ENCODE measurements at places on chromosomes 6 and 20.

DNA sequence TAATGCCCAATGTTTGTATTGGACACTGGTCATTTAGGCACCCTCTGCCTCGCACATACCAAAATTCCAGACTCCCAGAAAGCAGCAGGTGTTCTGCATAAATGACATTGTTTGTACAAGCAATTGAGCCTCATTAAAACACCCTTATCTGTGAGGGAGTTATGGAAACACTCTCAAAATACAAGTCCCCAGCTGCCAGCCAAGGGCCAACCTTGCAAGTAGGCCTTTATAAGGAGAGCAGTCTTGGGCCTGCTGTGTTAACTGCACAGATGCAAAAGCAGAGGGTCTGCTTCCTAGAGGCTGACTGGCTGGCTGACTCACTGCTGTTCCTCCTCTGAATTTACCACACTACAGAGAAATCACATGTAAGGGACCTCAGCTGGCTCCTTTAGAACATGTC, 150.4 kb upstream of the HMGN3 start:
- no peak for DNase-seq

- no peak for DNase-seq
Observed at GRCh38 chr20:50920997-50921396, 10.2 kb downstream of the ADNP start.

GRCh38 chr6:12653486-12653885, 63.1 kb upstream of the PHACTR1 start:
- DNase-seq, result no peak

- DNase-seq, result no peak
Observed at GRCh38 chr6:78502386-78502887, 364.9 kb upstream of the IRAK1BP1 start.

GRCh38 chr20:57383447-57384347, 7.5 kb upstream of the RBM38 start:
- DNase-seq, result no peak

- no peak for DNase-seq
Observed at GRCh38 chr6:161303628-161304340, 29.9 kb upstream of the AGPAT4 start.

DNA sequence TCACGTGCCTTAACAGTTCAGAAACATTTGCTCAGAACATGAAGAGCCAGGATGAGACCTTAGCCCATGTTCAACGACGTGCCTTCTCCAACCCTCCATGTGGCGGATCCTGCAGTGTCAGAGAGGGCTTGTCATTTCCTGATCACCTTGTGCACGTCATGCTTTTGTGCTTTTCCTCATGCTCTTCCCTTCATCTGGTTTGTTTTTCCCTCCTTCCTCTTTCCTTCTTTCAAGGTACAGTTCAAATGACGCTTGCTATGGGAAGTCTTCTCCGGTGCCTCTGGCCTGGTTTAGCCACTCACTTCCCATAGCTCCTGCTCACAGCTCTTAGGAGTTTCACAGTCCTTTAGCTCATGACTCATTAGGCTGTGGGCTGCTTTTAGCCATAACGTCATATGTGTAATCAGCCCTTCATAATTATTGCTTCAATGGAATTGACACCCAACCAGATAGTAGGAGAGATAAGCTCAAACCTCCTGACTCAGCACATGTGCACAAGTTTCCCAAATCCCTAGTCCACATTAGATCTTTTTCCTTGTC, 102.7 kb upstream of the CNKSR3 start:
- DNase-seq, result no peak

DNA sequence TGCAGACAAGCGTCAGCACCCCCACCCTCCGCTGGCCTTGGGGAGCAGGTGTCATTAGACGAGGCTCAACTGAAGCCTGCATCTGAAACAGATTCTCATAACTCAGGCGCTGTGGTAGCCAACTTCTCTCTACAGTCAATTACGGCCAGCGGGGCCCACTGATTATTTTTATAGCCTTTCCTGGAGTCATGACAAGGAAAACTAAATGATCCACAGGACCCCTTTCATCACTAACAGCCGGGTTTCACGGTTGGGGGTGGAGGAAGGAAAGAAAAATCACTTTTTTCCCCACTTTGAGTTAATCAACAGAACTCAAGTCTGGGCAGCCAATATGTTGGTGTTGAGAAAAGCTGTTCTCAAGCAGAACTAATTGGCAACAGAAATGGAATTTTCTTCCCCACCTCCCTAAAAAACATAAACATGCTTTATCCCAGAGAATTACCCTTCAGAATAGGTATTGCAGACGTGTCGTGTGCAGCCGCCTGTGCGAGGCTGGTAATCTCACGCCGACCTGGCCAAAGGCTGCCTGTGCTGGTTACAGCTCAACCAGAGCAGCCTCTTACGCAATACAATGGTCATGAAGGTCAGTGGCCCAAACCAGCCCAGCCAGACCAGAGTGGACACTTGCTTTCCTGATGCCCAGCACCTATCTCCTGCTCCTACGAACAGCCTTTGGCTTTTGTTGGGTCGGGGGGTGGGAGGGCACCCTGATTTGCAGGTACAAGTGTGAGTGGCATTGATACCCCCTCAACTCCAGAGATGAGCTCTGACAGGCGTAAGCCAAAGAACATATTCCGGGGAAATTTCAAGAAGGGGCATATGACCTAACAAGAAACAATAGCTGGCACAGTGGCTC, 11.0 kb downstream of the RIPOR3 start:
- no peak for DNase-seq

DNA sequence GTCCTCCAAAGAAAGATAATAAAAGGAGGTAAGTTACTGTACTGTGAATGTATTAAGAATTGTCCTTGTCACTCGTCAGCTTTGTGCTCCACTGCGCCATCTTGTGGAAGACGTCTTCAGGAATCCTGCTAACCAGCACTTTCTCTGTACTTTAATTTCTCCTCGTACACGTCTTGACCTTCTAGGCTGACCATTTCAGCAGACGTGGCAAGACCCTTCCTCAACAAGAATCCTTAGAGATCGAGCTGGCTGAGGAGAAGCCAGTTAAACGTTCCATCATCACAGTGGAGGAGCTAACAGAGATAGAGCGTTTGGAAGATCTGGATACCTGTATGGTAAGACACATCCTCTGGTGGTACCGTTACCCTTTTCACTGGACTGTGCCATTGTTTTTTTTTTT, 95.5 kb upstream of the SCGN start:
- peak; percentile 61 for DNase-seq

GRCh38 chr6:136294621-136295020, 5.0 kb upstream of the BCLAF1 start:
- no peak for DNase-seq

DNA sequence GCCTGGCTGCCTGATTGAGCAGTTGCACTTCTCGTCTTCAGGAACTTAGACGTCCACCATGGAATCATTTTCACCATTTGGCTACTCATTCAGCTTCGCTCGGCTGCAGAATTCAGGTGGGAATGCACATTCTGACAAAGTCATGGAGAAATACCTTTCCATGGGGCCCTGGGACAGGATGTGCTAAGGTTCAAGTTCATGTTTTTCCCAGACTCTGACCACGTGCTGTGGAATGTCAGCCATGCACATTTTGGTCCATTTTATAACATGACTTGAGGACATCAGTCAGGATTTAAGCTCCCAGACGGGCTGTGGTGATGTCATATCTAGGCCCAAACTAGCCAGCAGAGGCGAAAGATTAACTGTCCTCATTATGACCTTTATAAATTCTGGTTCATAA, 205.3 kb downstream of the TBXT start:
- DNase-seq, result no peak
